ENCODE measurements at places on chromosomes 3 and 15.

DNA sequence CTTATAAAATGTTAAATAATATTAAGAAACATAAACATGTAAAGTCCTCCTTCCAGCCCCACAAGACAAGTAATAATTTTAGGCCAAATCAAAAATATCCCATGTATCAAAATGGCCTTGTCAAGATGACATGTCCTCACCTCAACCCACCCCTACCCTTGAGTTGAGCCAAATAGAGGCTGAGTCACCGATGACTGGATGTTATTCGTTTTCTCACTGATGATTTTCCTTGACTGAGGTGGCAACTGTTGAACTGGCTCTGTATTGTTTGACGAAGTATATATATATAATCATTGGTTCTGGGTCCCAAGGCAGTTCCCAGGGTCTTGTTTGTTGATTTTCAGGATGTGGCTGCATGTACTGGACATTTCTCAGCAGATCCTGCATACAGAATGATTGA, 75.3 kb downstream of the TMEM108 start:
- no peak for DNase-seq

DNA sequence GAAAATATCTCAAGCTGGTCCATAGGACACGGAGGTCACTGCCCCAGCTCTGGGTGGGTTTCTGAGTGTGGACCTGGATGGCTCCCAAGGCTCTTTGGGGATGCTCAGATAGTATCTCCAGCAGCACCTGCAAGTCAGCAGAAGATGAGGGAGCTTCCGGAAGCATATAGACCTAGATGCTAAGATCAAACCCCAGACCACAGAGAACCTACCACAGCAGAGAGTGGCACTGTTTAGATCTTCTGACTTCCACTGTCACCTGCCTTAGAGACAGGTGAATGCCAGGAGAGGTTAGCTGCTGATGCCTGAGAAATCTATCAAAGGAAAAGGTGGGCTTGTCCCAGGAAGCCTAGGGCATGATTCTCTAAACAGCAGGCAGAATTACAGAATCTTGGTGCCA, 105.7 kb upstream of the TRPM1 start:
- no peak for DNase-seq

DNA sequence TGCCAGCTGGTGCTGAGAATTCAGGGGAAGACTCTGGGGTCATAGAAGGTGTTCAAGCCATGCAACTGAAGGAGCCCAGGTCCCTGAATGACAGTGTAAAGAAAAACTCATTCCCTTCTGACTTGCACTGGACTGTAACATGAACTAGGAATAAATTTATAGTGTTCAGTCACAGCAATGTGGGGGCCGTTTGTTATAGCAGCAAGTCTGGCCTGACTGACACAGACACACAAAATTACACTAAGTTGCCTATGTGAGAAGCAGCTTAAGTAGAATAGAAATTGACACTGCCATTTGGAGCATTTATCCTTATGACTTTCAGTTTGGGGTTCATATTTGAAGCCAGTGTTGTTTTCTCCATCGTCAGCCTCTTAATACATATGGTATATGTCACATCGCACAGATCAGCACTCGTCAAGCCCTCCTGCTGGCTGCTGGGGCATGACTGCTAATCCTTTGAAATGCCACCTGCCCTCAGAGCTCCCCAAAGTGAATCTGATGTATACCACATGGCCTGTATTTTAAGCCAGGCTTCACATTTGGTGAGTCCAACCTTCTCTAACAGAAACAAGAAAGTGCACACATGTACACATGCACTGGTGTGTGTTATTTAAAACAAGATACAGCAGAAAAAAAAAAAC, 17.1 kb upstream of the HEG1 start:
- DNase-seq = no peak

GRCh38 chr3:194285850-194286197, 65.3 kb downstream of the CPN2 start:
- DNase-seq = no peak

DNA sequence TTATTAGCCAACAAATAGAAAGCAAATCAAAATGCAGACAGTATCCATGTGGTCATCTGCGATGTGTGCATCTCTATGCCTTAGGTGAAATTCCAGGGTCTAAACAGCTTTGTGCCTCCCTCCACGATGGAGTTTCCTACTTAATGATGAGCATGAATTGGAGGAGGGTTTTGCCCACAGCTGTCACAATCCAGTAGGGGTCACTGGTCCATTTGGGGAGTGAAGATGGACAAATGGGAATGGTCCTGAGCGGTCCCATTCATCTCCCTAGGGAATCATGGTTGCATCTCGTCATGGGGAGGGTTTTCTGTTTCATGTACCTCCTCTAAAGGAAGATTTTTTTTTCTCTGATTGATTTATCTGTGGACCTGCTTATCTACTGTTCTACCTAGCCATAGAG, 358.0 kb downstream of the PTPRG start:
- DNase-seq = no peak

DNA sequence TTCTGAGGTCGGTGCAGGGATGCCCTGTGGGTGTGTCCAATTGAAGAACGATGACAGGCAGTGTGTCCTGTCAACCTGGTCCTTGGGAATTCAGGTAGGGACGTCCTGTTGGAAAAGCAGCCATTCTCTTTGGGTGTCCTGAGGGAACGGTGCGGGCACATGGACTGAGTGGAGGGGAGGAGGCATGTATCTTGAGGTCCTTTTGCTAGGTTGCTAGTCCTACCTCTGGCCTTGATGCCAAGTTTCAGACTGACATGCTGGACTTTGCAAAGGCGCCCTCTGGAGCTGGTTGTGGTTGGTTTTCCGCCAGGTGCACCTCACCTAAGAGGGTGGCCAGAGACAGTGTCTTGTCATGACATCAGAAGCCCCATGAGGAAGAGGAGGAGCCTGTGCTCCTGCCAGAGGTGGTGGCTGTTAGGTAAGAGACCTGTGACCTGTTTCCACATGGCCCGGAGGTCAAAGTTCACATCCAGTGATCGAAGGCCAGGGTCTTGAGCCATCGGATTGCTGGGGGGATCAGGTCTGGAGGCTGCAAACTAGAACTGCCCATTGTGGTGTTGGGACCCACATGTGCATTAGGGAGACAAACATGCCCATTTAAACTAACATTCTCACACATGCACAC, 106.3 kb downstream of the SNRPN start:
- no peak for DNase-seq

DNA sequence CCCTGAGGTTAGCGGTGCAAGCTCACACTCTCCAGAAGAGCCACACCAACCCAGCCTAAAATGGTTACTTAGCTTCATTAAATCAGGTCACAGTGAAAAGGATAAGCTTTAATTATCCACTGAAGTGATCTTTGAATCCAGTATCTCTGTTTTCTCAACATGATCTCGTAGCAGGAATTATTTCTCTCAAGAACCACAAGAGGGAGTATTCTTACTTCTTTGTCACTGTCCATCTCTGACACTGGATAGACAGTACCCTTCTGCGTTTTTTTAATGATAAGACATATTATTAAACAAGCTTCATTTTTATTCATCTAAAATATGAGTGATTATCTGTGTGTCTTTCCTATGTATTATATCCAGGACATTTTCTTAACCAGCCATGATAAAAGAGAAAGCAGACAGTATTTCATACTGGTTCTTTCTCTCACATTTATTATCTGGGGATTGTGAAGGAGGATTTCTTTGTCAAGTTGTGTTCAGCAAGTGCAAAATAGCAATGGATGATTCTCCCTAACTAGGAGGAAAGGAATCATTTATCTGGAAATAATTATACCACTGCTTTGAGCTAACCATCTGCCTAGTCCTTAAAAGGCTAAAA, 105.4 kb upstream of the CCDC54 start:
- DNase-seq = no peak

DNA sequence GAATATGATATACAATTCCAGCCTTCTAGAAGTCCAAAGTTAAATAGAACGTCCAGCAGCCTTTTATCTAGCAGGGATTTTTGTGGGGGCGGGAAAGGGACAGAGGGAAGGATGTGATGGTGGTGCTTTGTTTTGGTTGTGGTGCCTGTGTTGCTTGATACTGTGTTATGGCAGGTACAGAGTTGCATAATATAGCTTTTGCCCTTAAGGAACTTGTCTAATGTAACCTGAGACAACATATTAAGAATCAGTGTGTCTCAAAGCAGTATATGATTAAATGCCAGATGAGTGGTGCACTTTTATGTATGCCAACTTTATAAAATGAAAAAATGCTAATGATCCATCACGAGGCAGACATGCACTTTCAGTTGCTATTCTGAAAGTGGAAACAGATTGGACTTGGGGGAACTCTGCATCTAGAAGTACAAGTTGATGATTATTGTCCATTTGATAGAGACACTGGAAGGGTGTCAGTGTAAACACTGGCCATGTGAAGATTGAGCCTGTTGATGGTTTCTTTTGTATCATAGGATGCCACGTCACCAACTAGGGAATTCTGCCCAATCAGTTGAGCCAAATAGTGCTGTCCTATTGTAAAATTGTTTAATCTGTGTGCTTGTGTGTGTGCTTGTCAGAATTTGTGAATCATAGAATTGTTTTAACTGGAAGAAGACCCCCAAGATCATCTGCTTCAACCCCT, 23.0 kb downstream of the NEO1 start:
- no peak for DNase-seq

- no peak for DNase-seq
These were observed 70.5 kb downstream of the ETV5 start for GRCh38 chr3:186038360-186038759.

GRCh38 chr3:24357635-24358034, 137.0 kb downstream of the THRB start:
- DNase-seq = no peak

GRCh38 chr3:81105206-81105605, 656.2 kb downstream of the GBE1 start:
- DNase-seq = no peak

- peak; percentile 44 for DNase-seq
These were observed 13.0 kb downstream of the THBS1 start for GRCh38 chr15:39593656-39594445.

- no peak for DNase-seq
These were observed 121.1 kb downstream of the OXSM start for GRCh38 chr3:25910997-25911396.

DNA sequence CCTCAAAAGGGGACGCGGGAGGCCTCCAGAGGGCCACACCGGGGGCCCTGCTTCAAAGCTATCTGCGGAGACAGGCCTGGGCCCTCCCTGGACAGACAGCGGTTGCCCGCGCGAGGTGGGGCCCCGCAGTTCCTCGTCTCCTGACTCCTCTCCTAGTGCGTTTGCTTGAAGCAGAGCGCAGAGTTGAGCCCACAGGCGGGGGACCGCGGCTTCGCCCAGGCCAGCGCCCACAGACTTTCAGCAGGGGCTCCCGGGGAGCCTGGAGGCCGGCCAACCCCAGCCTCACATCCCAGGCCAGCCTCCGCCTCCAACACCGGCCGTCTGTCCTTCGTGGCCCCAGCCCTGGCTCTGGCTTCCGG, 540 bp upstream of the ADAMTS7 start:
- DNase-seq = no peak

DNA sequence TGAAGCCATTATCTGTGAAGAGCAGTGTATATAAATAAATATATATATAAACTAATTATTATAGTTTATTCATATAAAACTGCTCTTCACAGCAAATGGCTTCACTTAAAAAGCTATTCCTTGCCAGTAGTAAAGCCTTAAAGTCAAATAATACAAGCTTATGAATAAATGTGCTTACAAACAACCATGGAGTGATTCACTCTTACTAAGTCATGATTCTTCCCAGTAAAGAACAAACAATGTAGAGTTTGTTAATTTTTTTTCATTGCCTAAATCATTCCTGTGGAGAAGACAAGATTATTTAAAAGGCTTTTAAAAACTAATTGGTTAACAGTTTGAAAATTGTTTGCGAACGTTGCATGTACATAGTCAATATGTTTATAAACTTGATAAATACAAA, 140.7 kb downstream of the PLCH1 start:
- DNase-seq = no peak

GRCh38 chr3:125401402-125401801, 26.3 kb upstream of the ZNF148 start:
- DNase-seq = no peak

DNA sequence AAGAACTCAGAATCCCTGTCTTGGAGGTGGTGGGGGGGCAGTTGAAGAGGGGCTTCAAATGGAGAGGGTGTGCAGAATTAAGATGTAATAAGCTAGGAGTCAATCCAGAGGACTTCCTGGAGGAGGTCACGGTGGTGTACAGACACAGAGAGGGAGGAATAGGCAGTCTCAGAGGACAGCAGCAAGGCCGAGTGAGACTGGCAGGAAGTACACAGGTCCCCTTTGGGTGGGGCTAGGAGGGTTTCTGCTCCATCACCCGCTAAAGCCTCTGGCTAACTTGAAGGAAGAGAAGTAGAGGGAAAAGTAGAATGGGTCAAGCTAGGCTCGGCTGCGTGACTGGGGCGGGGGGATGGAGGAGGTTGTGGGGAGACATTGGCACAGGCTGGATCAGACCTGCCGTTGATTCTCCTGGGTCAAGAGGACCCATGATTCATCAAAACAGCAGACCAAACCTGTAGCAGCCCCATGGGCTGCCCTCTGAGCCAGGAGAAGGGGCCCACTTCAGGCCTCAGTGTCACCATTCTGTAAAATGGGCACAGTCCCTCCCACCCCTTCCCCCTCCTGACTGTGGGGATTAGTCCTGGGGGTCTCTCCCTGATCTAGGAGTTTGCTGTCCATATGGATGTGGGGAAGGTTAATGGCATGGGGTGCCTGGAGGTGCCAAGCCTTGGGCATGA, 16.9 kb downstream of the CSPG4 start:
- no peak for DNase-seq

DNA sequence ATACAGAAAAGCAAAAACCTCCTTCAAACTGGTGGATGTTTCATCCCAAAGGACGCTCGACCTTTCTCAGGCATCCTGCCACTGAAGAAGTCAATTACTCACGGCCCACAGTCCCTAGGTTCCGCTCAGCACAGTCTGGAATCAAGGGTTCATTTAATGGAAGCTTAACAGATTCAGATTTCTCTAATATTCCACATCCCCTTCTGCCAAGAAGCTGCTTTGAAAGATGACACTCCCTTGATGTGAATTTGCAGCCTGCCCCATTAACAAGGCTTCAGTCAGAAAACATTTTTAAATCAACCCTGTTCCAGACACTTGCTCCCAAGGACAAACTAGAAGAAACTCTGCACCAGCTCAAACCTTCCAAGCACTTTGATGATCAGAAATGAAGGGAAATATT, 81.2 kb downstream of the LIPC start:
- DNase-seq = no peak

GRCh38 chr3:139440639-139441556, 35.4 kb downstream of the RBP2 start:
- no peak for DNase-seq

- no peak for DNase-seq
These were observed 42.1 kb upstream of the NSMCE3 start for GRCh38 chr15:29311696-29312095.
